ENCODE measurements at places on chromosomes 2 and 18.

GRCh38 chr2:53786352-53786704 is 425 bp downstream of the ASB3 start:
- no peak for DNase-seq

DNA sequence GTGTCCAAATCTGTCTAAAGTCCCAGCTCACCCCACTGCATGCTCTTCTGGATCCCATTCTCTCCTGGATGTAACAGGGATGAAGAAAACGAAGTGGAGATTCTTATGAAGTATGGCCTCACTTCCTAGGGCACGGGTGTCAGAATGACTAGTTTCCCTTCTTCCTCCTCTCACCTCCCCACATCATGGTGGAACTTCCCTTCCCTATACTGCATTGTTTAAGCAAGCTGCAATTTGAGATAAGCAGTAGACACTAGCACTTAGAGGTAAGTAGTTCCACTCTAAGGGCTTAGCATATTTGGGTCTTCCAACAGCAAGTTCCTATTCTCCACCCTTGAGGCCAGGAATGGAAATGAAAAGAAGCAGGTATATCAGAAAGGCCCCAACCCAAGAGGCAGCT is 29.7 kb downstream of the SLC4A5 start:
- no peak for DNase-seq

DNA sequence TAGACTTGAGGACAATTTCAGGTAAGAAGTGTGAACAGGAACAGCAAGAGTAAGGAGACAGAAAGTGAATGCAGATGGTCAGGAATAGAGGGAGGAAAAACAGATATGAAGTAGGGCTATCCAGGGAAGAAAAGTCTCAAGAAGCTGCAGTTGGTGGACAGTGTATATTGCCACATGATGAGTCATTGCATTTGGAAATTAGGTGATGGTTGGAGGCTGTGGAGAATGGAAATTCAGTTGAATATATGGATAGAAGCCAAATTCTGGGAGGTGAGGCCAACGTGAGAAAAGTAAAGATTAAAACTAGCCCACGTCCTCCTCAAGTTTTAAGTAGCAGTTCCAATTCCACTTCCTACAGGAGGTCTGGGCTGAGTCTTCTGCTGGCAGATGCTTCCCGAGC is 158.4 kb downstream of the UBE2E3 start:
- DNase-seq, result no peak

- DNase-seq, result no peak
These were observed 72.7 kb downstream of the MARCHF4 start for GRCh38 chr2:216299588-216299987.

DNA sequence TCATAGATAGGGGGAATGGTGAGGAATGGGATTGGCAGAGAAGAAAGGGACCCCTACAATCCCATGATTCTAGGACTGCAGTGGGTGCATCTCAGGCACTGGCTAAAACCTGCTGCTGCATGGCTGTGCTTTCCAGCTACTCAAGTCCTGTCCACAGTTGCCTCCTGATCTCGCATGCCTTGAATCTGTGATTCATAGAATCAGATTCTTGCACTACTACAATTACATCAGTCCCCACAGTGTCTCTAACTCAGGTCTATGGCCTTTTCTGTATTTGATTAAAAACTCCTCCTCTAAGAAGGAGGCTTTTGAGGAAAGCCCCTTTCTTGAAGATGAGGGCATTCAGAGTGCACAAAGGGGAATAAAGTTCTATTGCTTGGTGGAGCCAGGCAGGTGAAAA is 117.4 kb downstream of the LRATD1 start:
- DNase-seq, result no peak

- DNase-seq, result no peak
These were observed at the start of gene AGAP1 for GRCh38 chr2:235493775-235494715. AGAP1 (plus strand) TSS chr2:235494043.

GRCh38 chr2:17373041-17373440 is 145.2 kb downstream of the RAD51AP2 start:
- DNase-seq, result no peak

GRCh38 chr2:161273038-161273760 is 35.0 kb upstream of the PSMD14 start:
- DNase-seq, result no peak

DNA sequence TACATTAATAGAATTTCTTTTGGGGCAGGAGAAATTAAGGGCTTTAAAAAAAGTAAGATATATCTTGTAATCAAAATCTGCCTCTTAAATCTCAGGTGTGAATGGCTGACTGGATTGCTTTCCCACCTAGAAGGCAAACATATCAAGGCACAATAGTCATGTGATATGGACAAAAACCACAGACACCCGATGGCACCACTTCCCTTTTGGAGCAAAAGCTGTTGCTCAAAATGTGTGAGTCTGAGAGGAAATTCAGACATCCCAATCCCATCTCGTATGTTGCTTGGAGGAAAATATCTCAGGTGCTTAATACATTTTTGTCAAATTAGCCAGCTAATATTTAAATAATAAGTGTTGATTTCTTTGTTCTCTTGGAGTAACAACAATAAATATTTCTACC is 120.7 kb downstream of the KCNF1 start:
- DNase-seq, result no peak

- DNase-seq, result no peak
These were observed 141.3 kb downstream of the L3MBTL4 start for GRCh38 chr18:6273423-6273822.

GRCh38 chr2:48738806-48739205 is 16.7 kb downstream of the LHCGR start:
- no peak for DNase-seq

DNA sequence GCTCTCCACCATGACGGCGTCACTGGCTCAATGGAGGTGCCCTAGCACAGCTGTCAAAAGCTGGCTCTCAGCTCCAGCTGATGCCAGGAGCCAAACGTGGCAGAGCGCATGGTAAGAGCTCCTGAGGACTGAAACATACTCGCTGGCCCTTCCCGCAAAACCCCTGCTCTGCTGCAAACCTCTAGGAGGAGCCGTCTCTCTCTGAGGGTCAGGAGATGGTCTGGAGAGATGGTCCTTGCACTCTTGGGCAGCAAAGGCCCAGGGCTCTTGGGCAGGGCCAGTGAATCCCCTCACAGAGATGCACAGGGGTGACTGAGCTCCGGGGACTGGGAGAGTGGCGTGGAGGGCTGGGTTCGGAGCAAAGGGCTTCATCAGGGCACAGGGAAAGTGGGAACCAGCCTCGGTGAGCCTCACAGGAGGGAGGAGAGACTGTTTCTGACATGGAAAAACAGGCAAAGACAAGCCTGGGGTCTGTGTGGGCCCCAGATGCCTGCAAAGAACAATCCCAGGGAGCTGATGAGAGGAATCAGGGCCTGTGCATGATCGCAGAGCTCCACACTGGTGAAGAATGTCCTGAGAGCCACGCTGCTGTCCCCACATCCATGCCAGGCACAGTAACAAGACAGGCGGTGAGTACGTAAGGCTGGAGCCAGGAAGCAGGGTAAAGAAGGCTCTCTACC is 17.2 kb downstream of the SNORC start:
- DNase-seq, result peak; percentile 7

Measured in activated B cell treated with CpG ODN at 0.5 μM for 24 hours (primary cell).